ENCODE measurements at places on chromosomes 2 and 18.

GRCh38 chr2:151853070-151853758 lies 25.0 kb upstream of the ARL5A start:
- DNase-seq, result no peak

- DNase-seq, result no peak
Observed at GRCh38 chr18:3458378-3458777, 8.4 kb downstream of the TGIF1 start.

DNA sequence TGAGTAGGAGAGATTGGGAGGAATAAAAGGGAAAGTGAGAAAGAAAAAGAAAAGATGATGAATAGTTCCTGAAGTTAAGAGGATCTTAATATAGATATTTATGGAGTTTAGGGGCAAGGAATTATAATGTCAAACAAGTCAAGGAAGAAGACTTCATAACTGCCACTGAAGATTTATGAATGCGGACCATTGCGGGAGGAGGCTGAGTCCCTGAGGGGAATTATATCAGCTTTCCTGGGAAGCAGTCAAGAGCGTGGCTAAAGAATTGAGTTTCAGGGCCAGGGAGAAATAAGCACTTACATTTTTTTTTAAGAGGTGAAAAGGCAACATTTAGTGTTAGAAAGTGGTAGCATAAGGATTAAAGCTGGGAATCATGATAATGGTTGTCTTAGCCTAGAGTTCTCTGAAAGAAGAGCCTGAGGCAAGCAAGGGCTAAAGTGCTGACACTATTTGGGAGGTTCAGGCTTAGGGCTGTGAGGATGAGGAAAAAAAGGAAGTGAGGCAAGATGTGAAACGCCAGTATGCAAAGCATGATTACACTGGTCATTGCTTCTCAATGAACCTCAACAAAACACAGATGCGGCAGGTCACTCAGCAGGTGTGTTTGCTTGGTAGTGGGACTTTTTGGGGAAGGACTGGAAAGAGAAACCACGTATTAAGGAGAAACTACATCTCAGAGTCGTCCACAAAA lies 217.1 kb downstream of the SLC4A3 start:
- DNase-seq, result no peak

- DNase-seq, result no peak
Observed at GRCh38 chr2:159045545-159046454, 77.4 kb downstream of the TANC1 start.

DNA sequence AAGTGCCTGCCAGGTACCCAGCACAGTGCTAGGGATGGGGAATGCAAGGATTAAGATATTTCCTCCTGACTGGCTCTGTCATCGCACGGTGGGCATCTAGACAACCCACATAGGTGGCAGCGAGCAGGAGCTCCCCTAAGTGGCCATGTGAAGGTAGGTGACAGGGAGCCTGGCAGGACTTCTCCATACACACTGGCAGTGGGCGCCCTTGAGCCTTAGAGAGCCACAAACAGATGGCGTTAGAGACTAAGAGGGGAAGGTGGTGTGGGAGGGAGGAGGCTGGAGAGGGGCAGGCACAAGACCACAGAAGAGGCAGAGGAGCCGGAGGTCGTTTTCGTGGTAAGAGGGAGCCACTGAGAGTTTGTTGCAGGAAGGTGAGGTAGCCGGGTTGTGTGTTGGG lies 15.2 kb downstream of the PRELID3A start:
- DNase-seq, result no peak
